ENCODE measurements at places on chromosomes 7 and 10. TPM values are rescaled to one million over a fixed set of nuclear protein-coding genes. Genes with fewer than 3 reads are reported as not detected.

DNA sequence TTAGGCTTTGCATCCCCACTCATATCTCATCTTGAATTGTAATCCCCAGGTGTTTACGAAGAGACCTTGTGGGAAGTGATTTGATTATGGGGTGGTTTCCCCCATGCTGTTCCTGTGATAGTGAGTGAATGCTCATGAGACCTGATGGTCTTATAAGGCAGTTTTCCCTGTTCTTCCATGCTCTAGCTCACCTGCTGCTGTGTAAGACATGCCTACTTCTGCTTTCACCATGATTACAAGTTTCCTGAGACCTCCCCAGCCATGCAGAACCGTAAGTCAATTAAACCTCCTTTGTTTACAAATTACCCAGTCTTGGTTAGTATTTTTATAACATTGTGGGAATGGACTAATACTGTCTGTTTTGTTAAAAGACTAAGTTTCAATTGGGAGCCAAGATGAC lies 35.3 kb upstream of the ZNF92 start:
- no peaks in the 10 kb centered on the region for H3K27me3 ChIP-seq
- no peaks in the 10 kb centered on the region for H3K36me3 ChIP-seq
- no peaks in the 10 kb centered on the region for H3K4me1 ChIP-seq

GRCh38 chr7:1055956-1056784 lies 11.8 kb downstream of the GPR146 start:
- H3K27me3 ChIP-seq: no peaks in the 10 kb centered on the region
- H3K4me3 ChIP-seq: no peak overlapping the region
- no peaks in the 10 kb centered on the region for H3K36me3 ChIP-seq
- no peak overlapping the region for H3K27ac ChIP-seq
- peak; percentile 92 for DNase-seq
- peaks cover 9% of the 10 kb centered on the region for H3K4me1 ChIP-seq

PTPRN2 gene
- 0.36 TPM for total RNA-seq

- H3K36me3 ChIP-seq: peaks cover 2% of the 10 kb centered on the region
- peaks cover 4% of the 10 kb centered on the region for H3K4me1 ChIP-seq
Observed at GRCh38 chr10:8071006-8071405, 16.5 kb downstream of the GATA3 start.

PNLIP gene
- not detected for total RNA-seq

DNA sequence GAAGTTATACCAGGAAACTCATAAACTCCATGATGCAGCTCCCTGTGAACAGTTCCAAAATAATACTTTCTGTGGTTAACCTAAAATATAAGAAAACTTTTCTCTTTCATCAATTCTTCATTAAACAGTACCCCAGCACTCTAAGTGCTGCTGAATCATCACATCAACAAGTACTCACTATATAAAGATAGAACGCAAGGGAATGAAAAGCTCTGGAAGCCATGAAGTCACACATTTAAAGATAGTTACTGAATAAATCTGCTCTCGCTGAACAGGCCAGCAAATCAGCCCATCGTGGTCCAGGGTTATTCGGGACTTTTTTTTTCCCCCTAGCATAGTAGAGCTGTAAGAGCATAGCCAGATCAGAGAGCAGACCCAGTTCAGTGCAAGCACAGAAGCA lies 254.3 kb downstream of the IPMK start:
- no peak overlapping the region for H3K27ac ChIP-seq
- H3K4me1 ChIP-seq: peaks cover 28% of the 10 kb centered on the region
- H3K27me3 ChIP-seq: peaks cover 5% of the 10 kb centered on the region
- no peaks in the 10 kb centered on the region for H3K36me3 ChIP-seq

- H3K4me1 ChIP-seq: no peaks in the 10 kb centered on the region
- peaks cover 1% of the 10 kb centered on the region for H3K27me3 ChIP-seq
- no peaks in the 10 kb centered on the region for H3K36me3 ChIP-seq
- DNase-seq: peak; percentile 83
- no peak overlapping the region for H3K4me3 ChIP-seq
- no peak overlapping the region for H3K27ac ChIP-seq
Observed at GRCh38 chr7:44284216-44284615, 41.2 kb downstream of the CAMK2B start.

BMPER gene
- total RNA-seq: 0.63 TPM

- no peak for DNase-seq
- H3K4me3 ChIP-seq: no peak overlapping the region
- H3K36me3 ChIP-seq: no peaks in the 10 kb centered on the region
- H3K27me3 ChIP-seq: peaks cover 7% of the 10 kb centered on the region
Observed at GRCh38 chr7:20513341-20513740, 102.1 kb upstream of the ABCB5 start.

GRCh38 chr10:12971001-12971788 lies 30.3 kb downstream of the CCDC3 start:
- DNase-seq: no peak
- H3K27ac ChIP-seq: peak overlapping the region; percentile 75
- H3K27me3 ChIP-seq: no peaks in the 10 kb centered on the region
- H3K4me3 ChIP-seq: no peak overlapping the region
- peaks cover 32% of the 10 kb centered on the region for H3K4me1 ChIP-seq

DNA sequence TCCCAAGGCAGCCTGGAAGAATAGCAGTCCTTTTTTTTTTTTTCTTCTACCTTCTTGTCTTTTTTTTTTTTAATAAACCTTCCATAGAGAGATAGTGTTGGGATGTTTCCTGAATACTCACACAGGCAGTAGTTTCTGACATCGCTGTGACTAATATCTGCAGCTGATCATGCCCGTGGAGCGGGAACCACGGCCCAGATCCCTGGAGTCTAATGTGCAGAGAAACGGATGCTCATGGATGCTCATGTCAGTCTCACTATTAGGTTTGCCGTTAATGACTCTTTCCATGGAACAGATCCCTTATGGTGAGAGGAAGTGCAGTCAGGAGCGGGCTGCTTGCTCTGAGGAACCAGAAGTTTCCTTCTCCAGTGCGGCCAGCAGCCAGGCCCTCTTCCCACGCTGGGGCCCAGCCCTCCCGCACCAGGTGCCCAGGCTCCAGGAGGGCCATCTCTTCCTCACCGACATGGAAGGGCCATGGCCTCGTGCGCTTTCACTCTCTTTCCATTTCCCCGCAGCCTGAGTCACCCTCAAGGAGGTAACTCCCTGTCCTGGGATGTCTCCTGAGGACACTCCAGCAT lies 132.5 kb downstream of the WDR37 start:
- H3K4me3 ChIP-seq: no peak overlapping the region
- peak; percentile 64 for DNase-seq
- peaks cover under 1% of the 10 kb centered on the region for H3K27me3 ChIP-seq
- no peaks in the 10 kb centered on the region for H3K36me3 ChIP-seq

GRCh38 chr7:33807779-33808482 lies 97.4 kb upstream of the BMPER start:
- peaks cover 30% of the 10 kb centered on the region for H3K4me1 ChIP-seq
- H3K27me3 ChIP-seq: no peaks in the 10 kb centered on the region
- peak overlapping the region; percentile 80 for H3K27ac ChIP-seq

MTPN gene
- total RNA-seq: 148 TPM

DNA sequence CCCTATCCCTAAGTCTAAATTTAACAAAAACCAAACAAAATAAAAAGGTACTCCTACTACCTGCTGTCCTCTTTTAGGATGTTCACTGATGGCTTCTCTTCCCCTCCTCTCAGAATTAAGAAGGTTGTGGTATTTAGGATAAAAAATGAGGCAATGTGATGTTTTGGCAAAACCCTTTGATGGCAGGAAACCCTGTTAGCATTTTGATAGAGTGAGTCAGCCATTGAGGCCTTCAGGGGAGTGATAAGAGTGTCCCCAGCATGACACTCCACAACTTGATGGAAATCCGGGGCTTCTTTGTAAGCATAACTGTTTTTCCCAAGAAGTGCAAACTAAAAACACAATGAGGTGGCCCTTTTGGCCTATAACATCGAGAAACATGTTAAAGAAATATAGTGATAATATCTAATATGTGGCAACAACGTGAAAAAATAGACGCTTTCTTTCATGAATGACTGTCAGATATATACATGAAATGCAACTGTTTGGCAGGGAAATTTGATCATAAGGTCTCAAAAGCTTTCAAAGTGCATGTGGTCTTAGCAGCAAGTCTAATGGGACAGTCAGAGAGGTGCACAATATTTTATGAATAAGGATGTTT lies 55.0 kb downstream of the PRTFDC1 start:
- peaks cover 54% of the 10 kb centered on the region for H3K4me1 ChIP-seq
- peak overlapping the region; percentile 9 for H3K27ac ChIP-seq
- no peaks in the 10 kb centered on the region for H3K27me3 ChIP-seq
- H3K36me3 ChIP-seq: no peaks in the 10 kb centered on the region

DNA sequence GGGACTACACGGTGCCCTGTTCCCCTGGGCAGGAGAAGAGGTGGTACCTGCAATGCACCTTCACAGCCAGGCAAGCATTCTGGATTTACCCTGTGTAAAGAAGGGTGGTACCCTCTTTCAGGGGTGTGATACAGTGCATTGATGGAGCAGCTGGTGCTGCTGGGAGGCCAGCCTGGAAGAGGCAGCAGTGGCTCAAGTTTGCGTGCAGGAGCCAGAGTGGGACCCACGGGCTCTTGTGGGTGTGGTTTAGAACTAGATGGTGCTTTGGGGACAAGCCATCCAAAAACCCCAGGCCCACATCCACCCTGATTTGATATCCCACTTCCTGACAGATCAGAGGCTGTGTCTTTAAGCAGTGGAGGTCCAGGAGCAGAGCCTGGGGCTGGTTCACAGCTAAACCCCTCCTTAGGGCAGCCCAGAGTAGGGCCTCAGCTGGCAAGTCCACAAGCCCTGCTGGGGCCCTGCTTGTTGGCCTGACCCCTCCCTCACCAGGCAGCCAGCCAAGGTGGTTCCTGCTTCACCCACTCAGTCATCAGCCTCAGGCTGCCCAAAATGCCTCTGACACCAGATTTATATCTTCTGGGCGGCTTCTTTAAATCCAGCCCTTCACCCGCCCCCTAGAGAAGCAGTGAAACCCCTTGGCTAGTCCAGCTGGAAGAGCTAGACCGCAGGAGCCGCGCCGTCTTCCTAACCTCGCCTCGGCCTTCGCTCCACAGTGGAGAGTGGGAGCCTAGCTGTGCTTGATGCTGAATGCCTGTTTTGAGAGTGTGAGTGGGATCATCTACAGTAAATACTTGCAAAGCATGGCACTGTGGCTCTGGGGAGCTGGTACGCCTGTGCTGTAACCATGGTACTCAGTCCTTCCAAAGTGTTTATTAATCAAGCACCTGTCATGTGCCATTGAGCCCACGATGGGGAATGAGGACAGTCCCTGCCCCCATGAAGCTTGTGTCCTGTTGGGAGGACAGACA lies 1.4 kb upstream of the ASIC3 start:
- H3K36me3 ChIP-seq: no peaks in the 10 kb centered on the region
- DNase-seq: no peak
- no peak overlapping the region for H3K4me3 ChIP-seq
- H3K4me1 ChIP-seq: peaks cover 26% of the 10 kb centered on the region

DNA sequence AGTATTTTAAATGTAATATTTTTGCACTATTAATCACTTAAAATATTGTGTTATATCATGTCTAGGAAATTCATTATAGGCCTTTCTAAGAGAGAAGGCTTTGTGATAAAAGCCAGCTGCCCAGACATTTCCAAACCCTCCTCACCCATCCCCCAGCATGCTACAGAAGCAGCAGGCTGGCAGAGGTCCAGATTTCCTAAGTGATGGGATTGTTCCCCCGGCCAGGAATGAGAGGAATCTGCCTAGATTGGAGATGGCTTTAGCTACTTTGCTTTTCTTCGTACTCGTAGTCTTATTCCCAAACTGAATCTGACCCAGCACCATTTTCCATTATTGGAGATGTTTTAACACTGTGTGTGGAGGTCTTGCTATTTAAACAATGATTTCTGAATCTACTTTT lies 29.4 kb downstream of the CDK14 start:
- H3K27ac ChIP-seq: peak overlapping the region; percentile 65
- no peaks in the 10 kb centered on the region for H3K27me3 ChIP-seq
- H3K36me3 ChIP-seq: no peaks in the 10 kb centered on the region
- H3K4me3 ChIP-seq: peak overlapping the region; percentile 53

DNA sequence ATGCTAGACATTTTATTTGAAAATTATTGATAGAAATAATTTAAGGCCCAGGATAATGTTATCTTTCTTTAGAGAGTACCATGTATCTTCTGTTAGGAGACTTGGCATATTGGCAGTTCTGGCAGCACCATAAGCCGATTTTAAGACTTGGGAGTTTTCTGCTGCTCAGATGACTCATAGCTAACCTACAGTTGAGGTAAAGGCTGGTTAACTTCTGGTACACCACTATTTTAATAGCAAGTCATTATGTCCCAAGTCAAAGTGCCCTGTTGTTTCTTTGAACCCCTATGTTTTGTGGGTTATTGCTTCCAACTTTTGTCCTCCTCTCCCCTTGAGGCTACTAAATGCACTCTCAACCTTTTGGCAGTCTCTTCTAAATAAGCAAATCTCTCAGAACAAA lies 25.2 kb downstream of the ATRNL1 start:
- no peak for DNase-seq
- no peak overlapping the region for H3K4me3 ChIP-seq
- H3K4me1 ChIP-seq: peaks cover 4% of the 10 kb centered on the region
- no peaks in the 10 kb centered on the region for H3K27me3 ChIP-seq

DNA sequence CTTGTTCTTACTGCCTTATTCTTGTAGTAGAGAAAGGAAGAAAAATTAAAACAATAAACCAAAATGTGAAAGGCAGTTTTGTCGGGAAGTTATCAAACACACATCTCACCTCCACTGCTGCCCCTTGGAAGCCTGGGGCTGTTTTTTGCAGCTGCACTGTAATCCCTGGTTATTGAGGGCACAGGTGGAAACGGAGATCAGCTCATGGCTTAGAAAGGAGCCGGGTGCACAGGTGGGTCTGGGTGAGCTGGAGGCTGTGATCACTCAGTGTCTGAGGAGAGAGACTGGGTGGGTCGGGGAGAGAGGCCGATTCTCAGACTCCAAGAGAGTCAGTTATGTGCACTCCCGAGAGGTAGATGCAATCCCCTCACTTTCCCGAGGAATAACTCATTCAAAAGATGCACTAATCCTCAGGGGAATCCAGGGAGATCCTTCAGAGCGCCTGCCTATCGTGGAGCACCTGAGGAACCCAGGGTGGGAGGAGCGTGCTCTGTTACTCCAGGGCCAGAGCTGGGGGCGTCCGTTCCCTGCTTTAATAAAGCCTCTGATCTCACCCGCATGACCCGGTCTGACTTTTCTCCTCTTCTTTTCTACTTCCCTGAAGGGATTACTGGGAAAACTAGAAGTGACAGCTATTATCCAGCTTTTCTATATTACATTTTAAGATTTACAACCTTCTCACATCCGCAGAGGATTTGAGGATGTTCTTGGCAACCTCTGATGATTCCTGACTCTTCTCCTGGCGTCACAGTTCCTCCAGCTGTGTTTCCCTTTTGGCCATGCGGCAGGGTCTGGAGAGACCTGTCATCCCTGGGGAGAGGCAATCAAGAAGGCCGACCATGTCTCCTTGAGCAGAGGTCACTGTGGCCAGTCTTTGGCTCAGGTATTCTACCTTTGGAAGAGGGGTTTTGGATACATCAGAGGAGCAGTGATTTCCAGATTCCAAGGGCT lies 82.1 kb downstream of the CAMK1D start:
- H3K4me3 ChIP-seq: no peak overlapping the region
- no peaks in the 10 kb centered on the region for H3K36me3 ChIP-seq
- DNase-seq: no peak
- no peak overlapping the region for H3K27ac ChIP-seq
- no peaks in the 10 kb centered on the region for H3K27me3 ChIP-seq

PAPOLB gene
- total RNA-seq: not detected

EGR2 gene
- 17.8 TPM for total RNA-seq

- H3K4me3 ChIP-seq: no peak overlapping the region
- DNase-seq: no peak
- H3K4me1 ChIP-seq: peaks cover 11% of the 10 kb centered on the region
- H3K27ac ChIP-seq: no peak overlapping the region
- no peaks in the 10 kb centered on the region for H3K36me3 ChIP-seq
- H3K27me3 ChIP-seq: no peaks in the 10 kb centered on the region
Observed at GRCh38 chr10:16652154-16652553, 130.5 kb upstream of the C1QL3 start.

TACC2 gene
- 36.2 TPM for total RNA-seq

- no peak for DNase-seq
- H3K4me1 ChIP-seq: no peaks in the 10 kb centered on the region
- no peak overlapping the region for H3K4me3 ChIP-seq
- no peaks in the 10 kb centered on the region for H3K36me3 ChIP-seq
- no peak overlapping the region for H3K27ac ChIP-seq
- peaks cover 8% of the 10 kb centered on the region for H3K27me3 ChIP-seq
Observed at GRCh38 chr7:144670218-144670617, 165.6 kb downstream of the TPK1 start.

All from chondrocyte (in vitro differentiated cells).